ENCODE measurements at places on chromosomes 3 and 15.

DNA sequence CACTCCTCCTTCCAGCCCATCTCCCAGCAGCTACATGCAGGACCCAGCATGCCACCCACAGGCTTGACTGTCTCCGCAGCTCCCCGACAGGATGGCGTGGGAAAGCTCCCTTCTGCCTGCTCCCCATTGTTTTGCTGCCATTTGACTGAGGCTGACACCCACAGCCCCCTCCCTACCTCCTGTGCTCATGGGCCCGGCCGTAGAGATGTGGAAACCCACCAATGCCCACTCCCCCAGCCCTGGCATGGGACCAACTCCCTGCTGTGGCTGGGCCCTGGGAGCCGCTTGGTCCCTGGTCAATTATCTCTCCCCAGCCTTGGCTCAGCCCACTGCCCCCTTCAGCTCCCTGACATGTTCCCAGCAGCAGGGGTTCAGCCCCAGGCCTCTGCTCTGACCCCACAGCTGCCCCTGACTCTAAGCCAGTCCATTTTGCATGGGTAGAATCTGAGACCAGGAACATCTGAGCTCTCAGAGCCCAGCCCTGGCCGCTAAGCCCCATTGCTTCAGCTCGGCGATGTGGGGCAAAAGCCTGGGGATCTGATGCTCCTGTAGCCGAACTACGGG lies 8.2 kb downstream of the C3orf22 start:
- DNase-seq, result no peak

GRCh38 chr3:45964139-45964538 lies 20.9 kb downstream of the CXCR6 start:
- no peak for DNase-seq

DNA sequence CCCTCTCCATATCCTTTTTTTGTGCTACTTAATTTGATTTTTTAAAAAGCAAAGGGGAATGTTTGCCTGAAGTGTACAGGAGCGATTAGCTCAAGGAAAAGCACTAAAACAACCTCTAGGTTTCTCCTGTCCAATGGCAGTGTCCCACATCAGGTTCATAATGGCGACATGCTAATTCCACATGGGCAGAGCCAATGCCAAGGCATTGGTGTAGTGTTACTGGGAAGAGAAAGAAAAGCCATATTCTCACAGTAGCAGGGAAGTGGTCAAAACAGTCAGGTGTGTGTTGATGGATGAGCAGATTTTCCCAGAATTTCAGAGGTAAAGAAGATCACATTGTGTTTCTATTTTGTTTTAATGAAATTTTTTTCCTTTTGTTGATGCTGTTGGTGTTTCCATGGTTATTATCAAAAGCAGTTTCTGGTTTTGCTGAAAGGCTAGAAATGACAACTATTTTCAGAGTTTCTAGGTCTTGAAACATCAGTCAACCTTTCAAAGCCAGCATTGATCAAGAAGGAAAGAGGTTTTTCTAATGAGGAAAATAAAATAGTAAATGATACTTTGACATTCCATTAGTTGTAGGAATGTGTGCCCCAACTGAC lies 65.2 kb downstream of the FNDC3B start:
- DNase-seq, result no peak

GRCh38 chr3:186184021-186184420 lies 75.1 kb upstream of the ETV5 start:
- DNase-seq, result no peak

DNA sequence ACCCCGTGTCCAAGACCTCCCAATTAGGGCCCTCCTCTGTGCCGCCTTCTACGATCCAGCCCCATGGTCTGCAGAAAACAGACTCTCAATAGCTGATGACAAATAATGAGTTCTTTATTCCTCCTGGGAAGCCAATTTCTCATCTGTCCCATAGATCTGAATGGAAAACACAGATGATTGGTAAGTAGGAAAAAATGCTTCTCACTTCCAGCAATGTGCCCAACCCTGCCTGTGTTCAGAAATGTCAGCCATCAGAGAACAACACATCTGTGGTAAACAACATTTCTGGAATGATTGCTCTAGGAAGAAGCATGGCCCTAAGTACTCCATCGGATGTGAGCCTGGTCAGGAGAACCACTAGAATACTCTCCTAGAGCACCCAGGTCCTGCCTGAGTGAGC lies 240.5 kb upstream of the HES1 start:
- DNase-seq, result no peak

DNA sequence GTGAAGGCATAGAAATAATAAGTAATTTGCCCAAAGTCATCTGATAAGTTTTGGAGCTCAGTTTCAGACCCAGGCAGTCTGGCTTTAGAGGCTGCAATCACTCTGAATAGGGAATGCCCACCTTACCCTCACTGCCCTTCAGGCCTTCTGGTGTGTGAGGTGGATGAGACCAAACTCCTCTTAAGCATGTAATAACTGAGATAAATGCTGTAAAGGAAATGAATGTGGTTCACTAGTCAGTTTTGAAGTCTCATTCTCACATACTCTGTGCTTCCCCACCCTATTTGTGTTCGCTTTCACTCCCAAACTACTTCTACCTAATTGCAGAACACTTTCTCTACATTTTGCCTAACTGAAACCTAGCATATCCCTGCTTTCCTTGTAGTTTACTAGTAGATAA lies 144.1 kb downstream of the FILIP1L start:
- DNase-seq, result no peak

DNA sequence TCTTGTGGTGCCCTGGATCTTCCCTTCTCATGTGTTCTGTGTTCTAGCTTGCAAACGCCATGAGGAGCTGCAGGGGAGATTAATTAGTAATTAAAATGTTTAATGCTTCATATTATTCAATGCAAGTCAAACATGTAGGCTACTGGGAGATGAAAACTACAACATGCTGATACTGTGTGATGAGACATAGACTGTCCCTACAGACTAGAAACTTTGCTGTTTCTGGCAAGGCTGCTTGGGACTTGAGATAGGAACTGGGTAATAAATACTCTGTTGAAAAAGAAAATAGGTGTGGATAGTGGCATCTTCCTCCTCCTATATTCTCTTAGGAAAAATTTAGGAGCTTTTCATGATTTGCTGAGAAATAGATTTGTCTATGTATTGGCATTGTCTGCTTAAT lies 379.2 kb downstream of the LPP start:
- no peak for DNase-seq

DNA sequence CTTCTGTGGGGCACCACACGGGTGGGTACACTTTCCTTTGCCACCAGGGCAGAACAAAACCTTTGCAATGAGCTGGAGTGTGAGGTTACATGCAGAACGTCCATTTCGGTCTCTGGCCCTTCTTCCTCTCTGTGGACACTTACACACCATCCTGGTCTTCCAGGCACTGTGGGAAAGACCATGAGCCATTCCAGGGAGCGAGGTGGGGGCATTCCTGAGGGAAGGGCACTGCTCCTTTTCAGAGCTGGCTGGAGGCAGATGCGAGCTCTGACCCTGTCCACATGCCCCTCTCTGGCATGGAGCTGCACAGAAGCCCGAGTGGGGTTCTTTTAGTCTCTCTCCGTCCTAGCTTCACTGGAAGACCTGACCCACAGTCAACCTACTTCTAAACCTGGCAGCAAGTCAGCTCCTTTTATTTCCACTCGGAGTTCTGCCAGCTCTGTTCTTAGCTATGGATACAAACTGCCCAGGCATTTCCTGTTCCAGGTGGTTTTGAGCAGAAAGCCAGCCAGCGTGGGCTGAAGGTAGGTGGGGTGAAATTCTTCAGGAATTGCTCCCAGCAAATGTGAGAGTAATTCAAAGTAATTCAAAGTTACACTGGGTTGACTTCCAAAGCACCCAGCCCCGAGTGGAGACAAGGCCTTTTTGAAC lies 281.4 kb downstream of the ADAMTS17 start:
- no peak for DNase-seq

DNA sequence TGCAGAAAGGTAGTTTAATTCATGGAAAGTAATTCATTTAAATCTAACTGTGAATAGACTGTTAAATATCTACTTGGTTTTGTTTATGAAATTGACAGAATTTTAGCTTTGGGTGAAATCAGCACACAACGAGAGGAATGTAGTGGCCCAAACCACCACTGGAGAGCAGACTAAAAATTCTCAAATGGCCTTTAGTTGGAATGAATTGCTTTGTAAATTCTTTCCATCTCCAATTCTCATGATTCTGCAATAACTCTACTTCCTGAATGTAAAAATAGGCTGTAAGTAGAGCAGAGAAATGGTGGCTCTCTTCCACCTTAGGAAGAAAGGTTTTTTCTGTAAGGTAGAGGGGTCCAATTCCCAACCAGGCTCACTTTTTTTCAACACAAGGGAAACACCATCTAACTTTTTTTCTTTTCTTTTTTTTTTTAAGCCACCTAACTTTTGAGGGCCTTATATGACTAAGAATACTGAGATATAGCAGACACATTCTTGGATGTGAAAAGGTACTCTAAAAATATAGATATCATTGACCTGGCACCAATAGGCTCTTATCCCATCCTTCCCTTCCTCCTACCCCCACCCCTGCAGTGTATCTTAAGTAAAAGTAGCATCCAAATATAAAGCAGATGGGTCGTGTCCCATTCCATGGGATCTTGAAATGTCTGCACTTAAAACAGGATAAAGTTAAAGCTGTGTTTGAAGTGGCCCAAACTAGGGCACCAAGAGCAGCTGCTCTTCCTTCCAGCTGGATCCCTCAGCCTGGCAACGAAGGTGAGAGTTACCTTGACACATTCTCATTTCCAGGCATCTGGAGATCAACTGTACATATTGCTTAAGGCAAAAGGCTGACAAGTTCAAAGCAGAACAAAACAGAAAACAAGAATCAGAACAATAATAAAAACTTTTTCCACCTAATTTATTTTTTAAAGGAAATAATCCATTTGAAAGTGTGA lies 194.1 kb downstream of the TPRG1 start:
- no peak for DNase-seq

- no peak for DNase-seq
These were observed 1.1 kb downstream of the HES1 start for GRCh38 chr3:194137008-194137505.

- DNase-seq, result no peak
These were observed 367.9 kb downstream of the ZIC4 start for GRCh38 chr3:147038481-147038880.

DNA sequence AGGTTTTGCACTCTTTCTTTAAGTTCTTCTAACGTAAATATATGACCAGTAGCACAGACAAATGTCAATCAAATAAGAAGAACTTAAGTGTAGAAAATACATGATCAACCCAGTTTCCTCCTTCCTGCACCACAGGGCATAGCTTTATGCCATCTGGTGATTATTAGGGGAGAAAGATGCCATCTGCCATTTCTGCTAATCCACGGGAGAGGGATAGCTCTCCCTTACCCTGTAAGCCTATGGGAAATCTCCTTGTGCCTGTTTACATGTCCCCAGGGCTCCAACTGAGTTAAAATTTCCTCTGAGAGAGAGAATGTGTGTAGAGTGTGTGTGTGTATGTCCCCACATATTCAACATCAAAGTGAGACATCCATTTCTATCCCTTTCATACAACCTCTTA lies 135.9 kb downstream of the RSL24D1 start:
- DNase-seq, result no peak

DNA sequence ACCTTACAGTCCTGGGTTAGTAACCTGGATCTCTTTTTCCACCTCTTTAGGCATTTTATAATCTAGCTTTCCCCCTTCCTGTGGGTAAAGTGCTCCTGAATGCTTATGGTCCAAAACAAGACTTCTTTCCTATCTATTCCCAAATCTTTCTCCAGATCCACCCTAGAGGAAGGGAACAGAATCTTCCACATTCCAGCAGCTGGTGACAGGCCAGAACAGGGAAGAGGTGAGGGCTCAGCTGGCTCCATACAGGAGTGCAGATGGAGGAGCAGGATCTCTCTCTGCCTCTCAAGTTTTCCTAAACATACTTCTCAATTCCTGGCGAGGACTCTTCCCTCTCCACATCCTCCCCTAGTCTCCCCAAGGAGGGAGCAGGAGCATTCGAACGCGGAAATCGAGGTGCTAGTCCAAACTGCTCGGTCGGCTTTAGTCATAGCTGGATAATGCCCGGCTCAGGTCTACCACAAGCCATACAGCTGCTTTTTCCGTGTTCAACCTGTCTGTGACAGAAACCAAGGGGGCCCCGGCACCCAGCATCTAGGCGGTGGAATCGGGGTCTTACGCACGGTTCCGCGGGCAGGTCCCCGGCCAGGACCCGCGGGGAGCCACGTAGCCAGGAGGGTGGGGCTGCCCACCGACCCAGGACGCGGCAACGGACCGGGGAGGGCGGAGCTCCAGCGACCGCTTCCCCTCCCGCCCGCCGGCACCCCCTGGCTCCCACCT lies 4.0 kb downstream of the RASSF1 start:
- peak; percentile 66 for DNase-seq

- DNase-seq, result no peak
These were observed 162.3 kb downstream of the GABRG3 start for GRCh38 chr15:27133249-27133648.

DNA sequence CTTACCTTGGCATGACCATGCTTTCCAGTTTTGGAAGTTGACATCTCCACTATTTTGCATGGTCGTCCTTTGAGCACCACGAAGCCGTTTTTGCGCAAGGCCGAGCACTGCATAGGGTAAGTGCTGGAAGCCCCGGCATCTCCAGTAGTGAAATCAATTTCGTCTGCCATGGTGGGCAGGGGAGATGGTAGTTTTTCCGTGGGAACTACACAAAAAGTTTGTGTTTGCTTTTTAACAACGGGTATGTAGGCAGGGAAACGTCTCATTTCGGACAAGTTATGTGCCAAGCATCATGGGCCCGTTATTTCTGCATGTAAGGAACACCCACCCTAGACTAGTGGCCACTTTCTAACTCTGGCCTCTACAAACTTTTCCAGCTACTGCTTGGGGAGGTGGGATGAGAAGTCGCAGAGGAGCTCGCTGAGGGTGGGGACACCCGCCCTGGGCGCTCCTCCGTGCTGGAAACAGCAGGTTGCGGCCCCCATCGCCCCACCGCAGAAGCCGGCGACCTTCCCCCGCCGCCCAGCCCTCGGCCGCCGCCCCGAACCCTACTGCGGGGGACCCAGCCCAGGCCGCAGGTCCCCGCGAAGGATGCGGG lies 701 bp downstream of the EIF5A2 start:
- DNase-seq, result no peak

GRCh38 chr15:47299846-47300434 lies 417.4 kb upstream of the SEMA6D start:
- no peak for DNase-seq

DNA sequence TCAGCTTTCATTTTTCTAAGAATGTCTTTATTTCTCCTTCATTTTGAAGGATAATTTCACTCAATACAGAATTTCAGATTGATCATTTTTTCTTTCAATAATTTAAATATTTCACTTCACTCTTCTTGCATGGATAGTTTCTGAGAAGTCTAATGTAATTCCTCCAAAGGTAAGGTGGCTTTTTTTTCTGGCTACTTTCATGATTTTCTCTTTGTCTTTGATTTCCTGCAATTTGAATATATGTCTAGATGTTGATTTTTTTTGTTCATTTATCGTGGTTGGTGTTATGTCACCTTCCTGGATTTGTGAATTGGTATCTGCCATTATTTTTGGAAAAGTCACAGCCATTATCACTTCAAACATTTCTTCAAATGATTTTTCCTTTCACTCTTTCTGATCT lies 14.6 kb upstream of the MCF2L2 start:
- no peak for DNase-seq

GRCh38 chr3:5095886-5096285 lies 26.2 kb upstream of the ARL8B start:
- DNase-seq, result no peak

- no peak for DNase-seq
These were observed 103.3 kb downstream of the PCCB start for GRCh38 chr3:136353461-136353860.

- DNase-seq, result no peak
These were observed 25.2 kb downstream of the ARPP21 start for GRCh38 chr3:35664460-35664919.

Measured in activated CD4-positive, CD25-positive, alpha-beta regulatory T cell (primary cell).